ENCODE measurements at places on chromosomes 11 and 22.

GRCh38 chr11:23112987-23113886 lies 253.0 kb upstream of the CCDC179 start:
- peak; percentile 58 for DNase-seq

DNA sequence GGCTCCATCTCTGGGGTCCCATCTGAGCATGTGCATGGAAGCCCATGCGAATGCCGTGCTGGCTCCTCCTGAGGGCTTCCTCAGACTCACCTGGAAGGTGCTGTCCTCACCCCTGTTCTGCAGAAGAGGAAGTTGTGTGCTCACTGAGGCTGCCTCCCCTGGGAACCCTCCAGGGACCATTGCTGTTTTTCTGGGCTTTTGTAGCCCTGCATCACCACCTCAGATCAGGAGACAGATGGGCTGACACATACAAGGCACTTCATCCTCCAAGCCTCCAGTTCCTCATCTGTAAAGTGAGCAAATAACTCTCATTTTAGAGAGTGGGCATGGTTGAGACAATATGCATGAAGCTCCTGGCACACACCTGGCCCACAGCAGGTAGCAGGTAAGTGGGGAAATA lies 12.1 kb upstream of the LRRC32 start:
- DNase-seq = no peak

DNA sequence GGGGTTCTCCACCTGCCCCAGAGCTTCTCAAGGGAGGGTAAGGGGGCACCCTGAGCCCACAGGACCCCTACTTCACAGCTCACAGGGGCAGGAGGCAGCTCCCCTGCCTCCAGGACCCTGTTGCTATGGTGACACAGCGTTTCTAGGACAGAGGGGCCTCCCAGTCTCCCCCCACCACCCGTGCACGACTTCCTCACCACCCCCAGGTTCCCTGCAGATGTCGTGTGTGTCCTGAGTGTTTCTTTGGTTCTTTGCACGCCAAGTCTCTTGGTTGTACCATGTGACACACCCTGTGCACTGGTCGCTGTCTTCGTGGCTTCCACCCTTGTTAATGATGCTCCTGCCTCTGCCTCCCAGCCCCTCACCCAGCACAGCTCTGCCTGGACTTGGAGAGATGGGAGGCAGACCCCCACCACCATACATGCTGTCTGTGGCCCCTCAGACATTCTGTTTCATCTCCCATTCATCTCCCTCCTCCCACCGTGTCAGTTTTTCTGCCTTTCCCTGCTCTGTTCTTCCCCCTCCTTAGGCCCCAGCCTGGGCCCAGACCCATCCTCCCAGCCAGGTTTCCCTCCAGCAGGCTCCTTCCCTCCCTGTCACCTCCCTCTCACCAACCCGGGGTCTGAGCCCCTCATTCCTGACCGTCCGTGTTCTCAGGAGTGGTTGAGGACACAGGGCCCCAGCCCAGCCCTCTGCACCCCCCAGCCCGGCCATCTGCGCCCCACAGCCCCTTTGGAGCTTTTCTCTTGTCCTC lies 24.5 kb upstream of the RAB1B start:
- DNase-seq = no peak

DNA sequence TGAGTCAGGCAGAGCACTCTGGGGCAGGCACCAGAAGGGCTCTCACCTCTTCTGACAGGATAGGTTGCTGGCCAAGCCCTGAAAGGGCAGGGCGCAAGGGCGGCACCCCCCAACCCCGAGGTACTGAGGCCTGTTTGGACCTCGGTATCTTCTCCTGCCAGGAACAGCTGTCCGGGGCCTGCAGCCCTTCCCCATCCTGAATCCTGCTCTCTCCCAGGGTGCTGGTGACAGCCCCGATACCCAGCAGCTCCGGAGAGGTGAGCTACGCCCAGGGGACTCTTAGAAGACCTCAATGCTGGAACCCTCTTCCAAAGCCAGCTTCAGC lies 79.1 kb downstream of the PHF21B start:
- DNase-seq = no peak

DNA sequence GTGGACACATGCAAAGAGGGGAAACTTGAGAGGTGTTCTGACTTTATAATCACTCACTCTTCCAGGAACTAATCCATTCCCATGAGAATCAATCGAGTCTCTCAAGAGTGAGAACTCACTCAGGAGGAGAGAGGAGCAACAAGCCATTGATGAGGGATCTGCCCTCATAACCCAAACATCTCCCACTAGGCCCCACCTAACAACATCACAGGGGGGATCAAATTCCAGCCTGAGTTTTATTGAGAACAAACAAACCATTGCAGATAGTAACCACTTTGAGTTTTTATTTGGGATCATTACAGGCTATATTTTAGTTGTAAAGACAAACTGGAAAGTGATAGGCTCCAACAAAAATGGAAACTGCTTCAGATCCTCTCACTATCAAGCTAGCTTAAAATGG lies 328.8 kb upstream of the CTSC start:
- DNase-seq = no peak
